CD4-positive, alpha-beta T cell treated with Interleukin-17A for 4 hours (primary cell): ENCODE measurements at places on chromosomes 2 and 18.
A peak's percentile ranks its signal among the peaks of the same experiment; 100 is the strongest.

DNA sequence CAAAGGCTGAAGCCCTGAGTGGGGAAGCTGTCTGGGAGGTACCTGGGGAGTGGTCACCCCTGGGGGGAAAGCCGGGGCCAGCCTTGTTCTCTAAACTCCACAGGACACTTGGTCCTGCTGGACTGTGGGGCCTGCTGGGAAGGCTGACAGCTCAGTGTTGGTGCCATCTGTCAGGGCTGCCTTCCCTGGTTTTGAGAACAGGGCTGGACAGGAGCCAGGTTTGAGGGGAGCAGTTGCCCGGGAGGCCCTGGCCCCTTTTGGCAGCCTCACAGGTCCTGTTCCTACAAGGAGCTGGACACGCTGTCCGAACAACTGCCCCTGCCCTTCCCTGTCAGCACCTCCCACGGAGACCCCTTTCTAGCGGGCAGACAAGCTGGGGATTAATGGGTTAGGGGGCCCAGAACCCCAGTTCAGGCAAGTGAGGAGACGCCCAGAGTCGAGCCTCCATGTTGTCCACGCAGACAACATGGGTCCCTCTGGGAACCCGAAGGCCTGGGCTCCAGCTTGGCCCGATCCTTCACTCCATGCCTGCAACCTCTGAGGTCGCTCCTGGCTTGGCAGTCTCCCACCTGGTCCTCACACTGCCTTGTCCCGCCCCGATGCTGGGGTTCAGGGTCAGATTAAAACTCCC lies 40.8 kb downstream of the ATOH8 start:
- no peak for DNase-seq

GRCh38 chr2:223051693-223052289 lies at the start of gene KCNE4:
Gene KCNE4, plus strand, starts transcription at chr2:223052190. Its CDS starts 641 bp downstream, at chr2:223052831.
- DNase-seq, result no peak

DNA sequence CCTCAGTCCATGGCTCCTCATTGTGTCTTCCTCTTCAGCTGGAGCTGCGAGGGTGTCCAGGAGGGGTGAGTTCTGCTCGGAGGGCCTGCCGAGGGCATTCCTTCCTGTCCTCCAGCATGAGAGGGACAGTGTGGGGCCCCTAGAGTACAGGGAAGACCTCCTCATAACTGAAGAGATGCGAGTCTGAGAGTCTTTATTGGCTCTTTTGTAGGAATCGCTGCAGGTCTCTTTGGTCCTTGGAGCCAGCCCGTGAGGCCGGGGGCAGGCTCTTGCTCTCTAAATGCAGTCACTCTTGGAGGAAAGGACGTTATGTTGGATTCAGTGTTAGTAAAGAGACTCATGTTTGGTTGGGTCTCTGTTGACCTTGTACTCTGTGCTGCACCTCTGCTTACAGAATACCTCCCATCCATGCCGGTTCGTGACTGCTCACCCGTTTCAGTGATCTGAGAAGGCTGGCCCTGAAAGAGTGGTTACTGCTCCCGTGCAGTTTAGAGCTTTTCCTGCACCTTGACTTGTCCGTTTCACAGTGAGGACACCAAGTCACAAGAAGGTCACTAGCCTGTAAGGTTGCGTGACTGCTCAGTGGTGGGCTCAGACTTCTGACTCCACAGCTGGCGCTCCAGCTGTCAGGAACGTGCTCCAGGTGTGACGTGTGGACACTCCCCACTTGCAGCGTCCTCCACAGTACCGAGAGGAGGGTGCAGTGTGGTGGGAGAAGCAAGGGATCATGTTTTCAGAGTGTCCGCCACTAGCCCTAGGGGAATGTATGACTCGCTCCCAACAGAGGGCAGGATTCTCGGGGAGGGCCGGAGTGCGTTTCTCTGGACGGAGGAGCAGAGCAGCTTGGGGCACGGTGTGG lies 7.8 kb downstream of the ATG4B start:
- no peak for DNase-seq

- DNase-seq, result no peak
Measured at GRCh38 chr2:223856584-223856983, 19.2 kb upstream of the AP1S3 start.

- no peak for DNase-seq
Measured at GRCh38 chr2:28101892-28102291, 211.4 kb downstream of the BABAM2 start.

DNA sequence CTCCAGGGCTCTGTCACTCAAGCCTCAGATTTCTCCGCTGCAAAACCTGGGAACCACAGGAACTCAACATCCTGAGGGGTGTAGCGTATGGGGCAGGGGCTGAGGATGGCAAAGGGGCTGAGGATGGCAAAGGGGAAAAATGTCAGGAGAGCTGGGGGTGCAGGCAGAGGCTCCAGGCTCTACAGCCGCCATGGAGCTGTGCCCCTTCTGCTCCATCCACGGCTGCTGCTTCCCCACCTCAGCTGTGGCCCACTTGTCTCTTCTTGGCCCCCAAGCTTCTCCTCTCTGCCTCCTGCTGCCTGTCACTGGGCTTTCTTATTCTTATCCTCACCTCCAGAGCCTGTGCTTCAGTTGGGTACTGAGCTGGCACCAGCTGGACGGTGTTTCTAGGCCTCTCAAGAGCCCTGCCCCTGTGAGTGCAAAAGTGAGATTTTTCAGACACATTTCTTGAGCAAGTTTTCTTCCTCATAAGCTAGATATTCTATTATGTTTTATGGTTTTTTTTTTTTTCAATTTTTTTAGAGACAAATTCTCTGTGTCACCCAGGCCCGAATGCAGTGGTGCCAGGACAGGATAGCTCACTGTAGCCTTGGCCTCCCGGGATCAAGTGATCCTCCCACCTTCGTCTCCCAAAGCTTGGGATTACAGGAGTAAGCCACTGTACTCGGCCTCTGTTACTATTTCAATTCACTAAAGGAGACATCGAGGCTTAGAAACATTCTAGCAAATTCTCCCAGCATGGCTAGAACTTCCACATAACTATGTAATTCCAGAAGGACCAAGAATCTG lies 49.0 kb downstream of the MARCO start:
- no peak for DNase-seq

- no peak for DNase-seq
Measured at GRCh38 chr2:100013892-100014677, 128.3 kb downstream of the AFF3 start.

DNA sequence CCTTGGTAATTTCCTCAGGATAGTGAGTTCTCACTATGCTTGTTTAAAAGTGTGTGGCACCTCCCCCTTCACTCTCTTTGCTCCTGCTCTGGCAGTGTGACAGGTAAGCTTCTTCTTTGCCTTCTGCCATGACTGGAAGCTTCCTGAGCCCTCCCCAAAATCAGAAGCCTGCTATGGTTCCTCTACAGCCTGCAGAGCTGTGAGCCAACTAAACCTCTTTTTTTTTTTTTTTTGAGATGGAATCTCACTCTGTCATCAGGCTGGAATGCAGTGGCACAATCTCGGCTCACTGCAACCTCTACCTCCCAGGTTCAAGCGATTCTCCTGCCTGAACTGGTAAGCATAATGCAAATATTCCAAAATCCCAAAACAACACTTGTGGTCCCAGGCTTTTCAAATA lies 80.0 kb downstream of the SOWAHC start:
- no peak for DNase-seq

GRCh38 chr2:187851955-187852561 lies 297.8 kb upstream of the TFPI start:
- DNase-seq, result no peak

DNA sequence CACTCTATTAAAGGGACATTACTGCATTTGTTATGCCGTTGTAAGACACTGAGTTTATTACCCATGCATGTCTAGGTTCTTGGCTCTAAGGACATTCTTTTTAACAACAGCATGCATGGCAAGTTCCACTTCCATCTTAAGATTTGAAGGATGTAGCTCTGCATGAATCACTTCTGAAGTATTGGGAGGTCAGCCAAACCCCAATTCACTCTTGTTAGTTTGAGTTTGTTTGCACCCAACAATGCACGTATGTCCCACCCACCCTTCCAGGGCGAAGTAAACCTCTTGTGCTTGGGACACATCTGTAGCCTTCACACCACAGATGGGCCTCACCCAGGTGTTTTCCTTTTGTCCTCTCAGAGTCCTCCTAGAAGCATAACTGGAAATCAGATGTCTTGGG lies 5.6 kb upstream of the LAMA3 start:
- no peak for DNase-seq

- DNase-seq, result no peak
Measured at GRCh38 chr2:55862673-55863390, 60.8 kb downstream of the EFEMP1 start.

- DNase-seq, result no peak
Measured at GRCh38 chr2:10548626-10549025, 100.5 kb upstream of the ODC1 start.

DNA sequence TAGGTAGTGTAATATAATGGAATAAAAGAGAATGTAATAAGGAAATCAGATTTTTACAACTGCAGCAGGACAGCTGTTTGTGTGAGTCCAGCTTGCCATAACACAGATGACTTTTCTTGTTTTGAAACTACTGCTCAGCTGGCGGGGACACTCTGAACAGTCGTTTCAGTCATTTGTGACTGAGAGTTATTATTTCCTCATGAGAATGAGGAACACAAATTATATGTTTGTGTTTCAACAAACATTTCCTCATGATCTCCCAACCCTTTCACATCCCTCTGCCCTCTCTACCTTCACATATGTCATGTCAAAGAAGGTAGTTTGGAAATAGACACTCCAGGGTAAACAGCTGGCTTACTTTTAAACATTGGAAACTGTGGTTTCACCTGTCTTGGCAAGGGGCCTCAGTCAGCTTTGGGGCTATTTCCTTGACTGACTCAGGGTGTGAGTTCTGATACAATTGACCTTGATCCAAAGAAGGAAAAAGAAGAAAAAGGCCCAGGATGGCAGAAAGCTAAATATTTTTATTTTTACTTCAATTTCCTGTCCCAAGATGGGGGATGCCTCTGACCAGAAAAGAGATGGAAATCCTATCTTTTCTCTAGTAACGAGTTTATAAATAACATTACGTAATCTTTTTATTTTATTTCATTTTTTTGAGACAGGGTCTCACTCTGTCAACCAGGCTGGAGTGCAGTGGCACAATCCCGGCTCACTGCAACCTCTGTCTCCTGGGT lies 593 bp downstream of the SP140L start:
- DNase-seq, result peak; percentile 24

DNA sequence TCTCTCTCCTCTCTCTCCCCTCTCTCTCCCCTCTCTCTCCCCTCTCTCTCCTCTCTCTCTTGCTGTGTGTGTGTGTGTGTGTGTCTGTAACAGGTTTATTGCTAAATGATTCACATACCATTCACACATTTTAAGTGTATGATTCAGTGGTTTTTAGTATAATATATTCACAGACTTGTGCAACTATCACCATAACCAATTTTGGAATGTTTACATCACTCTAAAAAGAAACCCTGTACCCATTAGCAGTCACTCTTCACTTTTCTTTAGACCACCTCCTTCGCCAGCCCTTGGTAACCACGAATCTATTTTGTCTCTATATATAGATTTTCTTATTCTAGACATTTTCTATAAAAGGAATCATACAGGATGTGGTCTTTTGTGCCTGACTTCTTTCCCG lies 11.4 kb downstream of the THNSL2 start:
- no peak for DNase-seq

DNA sequence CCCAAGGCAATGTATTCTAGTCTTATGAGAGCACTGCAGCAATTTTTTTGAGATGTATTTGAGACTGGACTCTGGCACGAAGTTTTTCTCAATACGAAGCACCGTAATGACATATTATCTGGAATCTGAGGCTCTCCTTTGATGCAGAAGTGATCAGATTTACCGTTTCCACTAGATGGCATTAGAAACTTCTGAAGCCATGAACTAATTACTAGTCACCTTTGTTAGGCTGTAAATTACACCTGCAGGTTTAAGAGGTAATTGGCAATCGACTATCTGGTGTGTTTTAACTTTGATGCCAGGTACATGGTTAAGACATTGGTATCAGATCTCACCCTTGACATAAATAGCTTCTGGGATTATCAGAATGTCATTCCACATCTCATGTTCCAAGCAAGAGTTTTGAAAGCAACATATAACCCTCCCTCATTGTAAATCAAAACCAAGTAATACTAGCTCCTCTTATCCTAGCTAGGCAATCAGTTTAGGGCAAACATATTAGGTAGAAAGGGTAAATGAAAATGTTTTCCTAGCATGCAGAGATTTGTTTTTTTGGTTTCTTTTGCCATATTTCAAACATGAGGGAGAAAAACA lies 254.6 kb upstream of the SPRED2 start:
- no peak for DNase-seq

GRCh38 chr2:47867205-47867604 lies 39.1 kb downstream of the FBXO11 start:
- no peak for DNase-seq

- no peak for DNase-seq
Measured at GRCh38 chr2:161170377-161170776, 10.1 kb downstream of the TANK start.

GRCh38 chr2:41736105-41736567 lies 311.7 kb upstream of the PKDCC start:
- DNase-seq, result no peak

GRCh38 chr2:23660237-23660636 lies 266.7 kb downstream of the ATAD2B start:
- no peak for DNase-seq

GRCh38 chr2:234880551-234881211 lies 71.1 kb upstream of the SH3BP4 start:
- no peak for DNase-seq

GRCh38 chr18:78454221-78454620 lies 525.4 kb upstream of the SALL3 start:
- no peak for DNase-seq

- no peak for DNase-seq
Measured at GRCh38 chr2:129902731-129903585, 76.5 kb upstream of the RAB6C start.

DNA sequence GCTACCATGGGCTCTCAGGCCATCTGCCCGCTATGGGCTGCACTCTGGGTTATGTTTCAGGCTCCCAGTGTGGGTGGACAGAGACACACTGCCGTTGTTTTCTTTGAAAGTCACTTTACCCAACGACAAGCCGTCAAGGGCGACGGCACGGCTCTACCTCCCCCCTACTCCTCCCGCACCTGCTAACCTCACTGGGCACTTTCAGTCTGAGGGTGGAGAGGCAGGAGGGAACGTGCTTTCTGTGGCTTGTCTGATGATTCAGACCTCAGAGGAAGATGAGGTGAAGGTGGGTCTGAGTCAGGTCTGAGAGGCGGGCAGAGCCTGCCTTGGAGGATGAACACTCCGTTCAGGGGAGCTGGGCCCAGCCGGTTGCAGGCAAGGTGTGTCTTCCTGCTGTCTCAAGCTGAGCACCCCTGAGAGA lies 147.6 kb upstream of the HDAC4 start:
- peak; percentile 52 for DNase-seq

GRCh38 chr2:239792405-239793084 lies 232.6 kb downstream of the NDUFA10 start:
- DNase-seq, result no peak

GRCh38 chr2:133097666-133098065 lies 427.7 kb upstream of the LYPD1 start:
- DNase-seq, result no peak

DNA sequence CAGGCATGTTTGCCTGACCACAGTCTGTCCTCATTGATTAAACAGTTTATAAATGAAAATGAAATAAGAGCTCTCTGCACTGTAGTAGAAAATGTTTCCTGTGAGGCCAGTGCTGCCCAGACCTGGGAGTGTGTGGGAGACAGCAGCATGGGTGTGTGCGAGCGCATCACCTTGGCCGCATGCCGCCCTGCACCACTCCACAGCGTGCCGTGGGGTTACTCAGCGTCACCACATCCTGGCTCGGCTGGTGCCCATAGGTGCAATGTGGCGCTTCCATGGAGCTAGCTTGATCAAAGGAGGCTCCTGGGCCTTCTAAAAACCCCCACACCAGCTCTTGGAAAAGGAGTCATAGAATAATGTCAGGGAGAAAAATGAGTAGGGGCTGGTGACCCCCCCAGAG lies 76.0 kb upstream of the EPC2 start:
- DNase-seq, result peak; percentile 36
